ENCODE measurements at places on chromosomes 4 and X.

- no peak for ATAC-seq
Observed at GRCh38 chrX:130413415-130413814, 11.6 kb downstream of the RBMX2 start.

GRCh38 chr4:152448854-152449253 is 87.0 kb downstream of the FBXW7 start:
- peak; percentile 73 for ATAC-seq

- ATAC-seq, result no peak
Observed at GRCh38 chrX:41499984-41500383, 52.8 kb downstream of the NYX start.

DNA sequence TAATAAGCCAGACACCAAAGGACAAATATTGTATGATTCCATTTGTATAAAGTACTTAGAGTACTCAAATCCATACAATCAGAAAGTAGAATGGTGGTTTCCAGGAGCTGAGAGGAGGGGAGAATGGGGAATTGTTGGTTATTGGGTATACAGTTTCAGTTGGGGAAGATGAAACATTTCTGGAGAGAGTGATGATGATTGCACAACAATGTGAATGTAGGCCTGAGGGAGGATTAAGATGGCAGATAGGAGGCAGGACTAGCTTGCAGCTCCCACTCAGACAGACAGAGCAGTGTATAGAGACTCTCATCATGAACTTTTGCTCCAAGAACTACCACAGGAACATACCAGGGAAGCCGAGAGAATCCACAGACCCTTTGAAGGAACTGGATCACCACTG is 75.7 kb upstream of the PAK3 start:
- ATAC-seq, result no peak

Data from motor neuron (in vitro differentiated cells).